Stimulated activated CD8-positive, alpha-beta memory T cell treated with anti-CD3 and anti-CD28 coated beads, Interleukin-4, amount 100 ng/mL, for 1 hour (primary cell): ENCODE measurements at places on chromosomes 12 and 14.

DNA sequence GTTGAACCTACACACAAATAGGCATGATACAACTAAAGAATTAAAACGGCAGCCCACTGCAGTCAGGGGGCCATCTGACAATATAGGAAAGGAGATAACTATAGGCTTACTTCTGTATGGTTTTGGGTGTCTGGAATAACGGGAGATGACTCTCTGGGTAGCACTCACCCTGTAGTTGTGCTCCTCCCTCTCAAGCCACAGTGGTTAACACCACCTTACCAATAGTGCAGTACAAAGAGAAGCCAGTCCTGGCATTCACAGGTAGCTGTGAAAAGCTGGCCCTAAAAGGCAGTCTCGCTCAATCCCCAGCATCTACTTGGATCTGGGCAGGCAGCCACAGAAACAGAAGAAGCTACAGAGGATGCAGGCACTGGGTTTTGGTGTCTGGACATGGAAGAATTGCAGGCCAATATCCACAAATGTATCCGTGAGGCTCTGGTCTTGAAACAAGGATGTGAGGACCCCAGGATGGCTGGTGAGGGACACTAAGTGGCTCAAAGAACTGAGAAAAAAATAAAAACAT is 93.0 kb downstream of the DPF3 start:
- DNase-seq: no peak

DNA sequence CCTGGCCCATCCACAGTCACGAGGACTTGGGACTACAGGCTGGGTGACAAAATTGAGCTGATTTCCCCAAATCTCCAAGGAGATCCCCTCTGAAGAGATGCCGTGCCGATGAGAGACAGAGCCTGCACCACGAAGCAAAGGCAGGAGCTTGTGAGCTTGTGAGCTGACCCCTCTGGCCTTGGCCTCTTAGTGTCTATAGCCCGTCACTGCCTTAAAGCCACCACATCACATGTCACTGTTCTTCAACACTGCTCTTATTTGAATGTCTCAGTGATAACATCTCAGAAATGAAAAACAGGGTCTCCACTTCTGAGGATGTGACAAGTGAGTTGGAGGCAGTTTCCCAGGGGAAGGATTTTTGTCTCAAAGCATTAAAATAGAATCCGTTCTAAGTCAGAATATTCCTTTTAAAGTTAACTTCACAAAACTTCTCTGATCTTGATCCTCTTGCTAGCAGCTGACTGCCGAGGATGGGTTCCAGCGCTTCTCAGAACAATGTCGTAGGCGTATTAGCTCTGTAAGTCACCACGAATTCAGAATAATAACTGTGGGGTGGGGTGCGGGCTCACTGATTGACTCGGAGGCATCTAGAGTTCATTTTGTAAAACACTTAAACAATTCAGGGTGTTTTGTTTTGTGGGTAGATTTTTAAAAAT is 37.5 kb downstream of the CHST11 start:
- DNase-seq: peak; percentile 25

DNA sequence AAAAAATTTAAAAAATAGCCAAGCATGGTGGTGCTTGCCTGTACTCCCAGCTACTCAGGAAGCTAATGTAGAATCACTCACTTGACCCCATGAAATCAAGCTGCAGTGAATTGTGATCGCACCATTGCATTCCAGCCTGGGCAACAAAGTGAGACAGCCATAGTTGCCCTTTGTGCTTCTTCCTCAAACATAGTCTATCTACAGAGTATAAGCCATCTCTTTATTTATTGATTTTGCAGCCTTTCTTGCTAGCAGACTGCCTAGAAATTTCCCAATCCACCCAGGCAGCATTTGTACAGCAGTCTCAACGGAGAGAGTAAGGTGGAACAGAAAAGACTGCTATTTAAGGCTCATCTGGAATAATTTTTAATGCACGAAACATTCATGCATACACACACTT is 68.8 kb downstream of the IPO8 start:
- no peak for DNase-seq

- no peak for DNase-seq
These were observed 58.3 kb upstream of the JDP2 start for GRCh38 chr14:75369506-75369905.

DNA sequence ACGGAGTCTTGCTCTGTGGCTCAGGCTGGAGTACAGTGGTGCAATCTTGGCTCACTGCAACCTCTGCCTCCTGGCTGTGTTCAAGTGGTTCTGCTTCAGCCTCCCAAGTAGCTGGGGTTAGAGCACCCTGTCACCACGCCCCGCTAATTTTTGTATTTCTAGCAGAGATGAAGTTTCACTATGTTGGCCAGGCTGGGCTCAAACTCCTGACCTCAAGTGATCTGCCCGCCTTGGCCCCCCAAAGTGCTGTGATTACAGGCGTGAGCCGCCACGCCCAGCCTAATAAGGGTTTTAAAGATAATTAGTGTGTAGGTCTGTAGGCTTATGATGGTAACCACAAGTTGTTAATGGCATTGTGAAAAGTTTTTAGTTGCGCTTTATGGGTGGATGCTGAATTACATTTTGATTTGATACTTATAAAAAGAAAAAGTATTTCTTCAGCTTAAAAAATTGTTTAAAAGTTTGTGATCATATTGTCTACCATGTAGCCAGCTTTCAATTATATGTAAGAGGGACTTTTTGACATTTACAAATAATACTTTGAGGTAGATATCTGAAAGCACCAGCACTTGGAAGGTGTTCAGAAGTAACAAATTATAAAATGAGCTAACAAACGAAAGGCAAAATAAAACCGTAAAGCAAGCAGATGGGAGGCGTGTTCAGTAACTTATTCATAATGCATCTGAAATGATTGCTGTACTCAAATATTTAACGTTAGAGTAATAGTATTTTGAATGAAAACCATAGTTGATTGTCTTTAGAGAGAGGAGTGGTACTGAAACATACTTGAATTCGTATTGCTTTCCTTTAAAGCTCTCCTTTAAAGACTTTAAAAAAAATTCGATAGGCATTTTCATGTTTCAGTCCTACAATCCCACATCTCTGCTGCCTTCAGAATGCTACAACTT is 37.1 kb downstream of the MDM2 start:
- DNase-seq: no peak
